RWPE1 (cell line): ENCODE measurements at places on chromosomes 7 and 10.

GRCh38 chr7:152674860-152675758 is 832 bp downstream of the XRCC2 start:
- peak; percentile 18 for DNase-seq

GRCh38 chr7:151059367-151060112 is at the start of gene SLC4A2:
Gene SLC4A2 (plus strand): TSS chr7:151059589. CDS start chr7:151061988, 2,399 bp downstream.
- peak; percentile 81 for DNase-seq

GRCh38 chr7:3370068-3370830 is 69.2 kb downstream of the SDK1 start:
- no peak for DNase-seq

GRCh38 chr7:7738622-7739021 is 20.2 kb upstream of the RPA3 start:
- no peak for DNase-seq

GRCh38 chr7:137741443-137741842 is 105.3 kb downstream of the DGKI start:
- no peak for DNase-seq

DNA sequence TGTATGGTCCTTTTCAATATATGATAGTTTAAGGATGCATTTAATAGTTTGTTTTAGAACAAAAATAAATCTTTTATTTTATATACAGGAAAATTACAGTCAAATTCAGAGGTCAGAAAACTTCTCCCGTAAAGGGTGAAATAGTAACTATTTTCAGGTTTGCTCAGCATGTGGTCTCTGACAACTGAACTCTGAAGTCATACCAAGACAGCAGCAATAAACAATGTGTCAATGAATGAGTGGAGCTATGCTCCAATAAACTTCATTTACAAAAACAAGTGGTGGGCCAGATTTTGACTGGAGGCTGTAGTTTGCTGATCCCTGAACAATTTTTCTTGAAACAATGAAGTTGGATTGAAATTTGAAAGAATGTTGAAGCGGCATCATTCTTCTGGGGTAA is 123.6 kb downstream of the ZNF248 start:
- no peak for DNase-seq

- DNase-seq: no peak
These were observed 22.9 kb downstream of the ATP6V1F start for GRCh38 chr7:128885370-128886187.

DNA sequence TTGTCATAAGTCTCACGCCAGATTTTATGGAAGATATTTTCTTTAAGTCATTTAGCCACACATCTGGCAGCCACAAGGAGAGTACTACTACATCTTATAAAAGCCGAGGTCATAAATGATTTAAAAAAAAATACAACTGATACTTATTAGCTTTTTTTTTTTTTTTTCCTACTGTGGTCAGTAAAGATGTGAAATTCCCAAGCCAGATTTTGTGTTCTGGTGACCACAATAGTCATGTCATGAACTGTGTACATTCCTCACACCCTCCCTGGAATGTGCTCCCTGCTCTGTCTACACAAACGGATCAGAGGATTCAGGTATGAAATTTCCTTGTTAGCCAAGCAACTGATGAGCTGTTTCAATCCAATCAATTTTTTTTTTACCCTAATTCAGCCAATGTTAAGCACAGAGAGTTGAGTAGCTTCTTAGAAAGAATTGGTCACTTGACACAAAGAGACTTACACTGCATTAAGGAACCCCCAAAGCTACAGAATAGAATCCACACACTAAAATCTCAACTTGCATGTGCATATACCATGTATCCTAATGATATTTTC is 54.7 kb downstream of the CHRM2 start:
- no peak for DNase-seq

GRCh38 chr7:124459101-124460055 is 306.2 kb downstream of the GPR37 start:
- DNase-seq: no peak

DNA sequence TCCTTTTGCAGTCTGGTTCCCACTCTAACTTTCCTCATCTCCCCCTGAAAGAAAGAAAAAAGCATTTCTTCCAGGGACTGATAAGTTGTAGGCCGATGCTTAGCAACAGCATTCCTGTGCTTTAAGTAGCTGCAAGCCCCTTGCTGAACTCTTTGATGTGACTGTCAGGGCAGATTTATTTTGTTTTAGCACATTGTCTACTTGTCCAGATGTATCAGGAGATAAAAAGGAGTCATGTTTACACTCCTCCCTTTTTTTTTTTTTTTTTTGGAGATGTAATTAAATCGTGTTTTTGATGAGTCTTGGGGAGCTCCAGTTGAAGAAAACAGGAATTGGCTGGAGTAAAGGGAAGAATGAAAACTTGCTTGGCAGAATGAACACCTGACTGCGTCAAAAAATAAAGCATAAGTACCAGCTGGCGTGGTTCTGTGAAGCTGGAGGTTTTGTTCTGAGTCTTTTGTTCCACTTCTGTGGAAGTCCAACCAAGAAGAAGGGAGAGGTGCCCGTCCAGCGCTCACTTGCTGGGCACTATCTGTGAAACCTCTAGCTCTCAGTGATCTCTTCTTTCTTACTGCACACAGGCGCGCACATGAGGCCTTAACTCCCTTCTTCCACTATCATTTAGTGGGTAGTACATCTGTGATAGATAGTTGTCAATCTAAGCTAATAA is 871.7 kb downstream of the LRMDA start:
- DNase-seq: no peak

- DNase-seq: no peak
These were observed 235.5 kb downstream of the SEMA3E start for GRCh38 chr7:83413424-83413823.

DNA sequence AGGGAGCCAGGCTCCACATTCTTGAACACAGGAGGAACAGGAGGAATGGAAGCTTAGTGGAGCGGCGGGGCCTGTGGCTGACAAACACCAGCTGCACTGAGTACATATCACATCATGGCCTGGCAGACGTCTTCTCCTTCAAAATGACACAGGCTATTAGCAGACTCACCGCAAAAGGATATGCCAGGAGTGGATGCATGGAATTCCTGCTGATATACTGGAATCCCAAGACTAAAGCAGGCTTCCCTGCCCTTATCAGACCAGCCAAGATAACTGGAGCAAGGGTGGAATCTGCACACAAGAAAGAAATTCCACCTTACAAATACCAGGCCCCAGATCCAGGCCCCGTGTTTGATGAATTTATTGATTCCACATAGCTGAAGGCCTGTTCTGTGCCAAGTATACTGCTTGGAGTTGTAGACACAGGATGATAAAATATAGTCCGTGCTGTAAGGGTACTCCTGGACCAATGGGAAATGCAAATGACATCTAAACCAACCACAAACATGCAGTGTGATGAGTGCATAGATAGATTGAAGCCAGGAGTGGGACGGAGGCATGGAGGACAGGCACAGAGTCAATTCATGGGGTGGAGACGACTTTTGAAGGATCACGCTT is 480.5 kb upstream of the ZMIZ1 start:
- no peak for DNase-seq

DNA sequence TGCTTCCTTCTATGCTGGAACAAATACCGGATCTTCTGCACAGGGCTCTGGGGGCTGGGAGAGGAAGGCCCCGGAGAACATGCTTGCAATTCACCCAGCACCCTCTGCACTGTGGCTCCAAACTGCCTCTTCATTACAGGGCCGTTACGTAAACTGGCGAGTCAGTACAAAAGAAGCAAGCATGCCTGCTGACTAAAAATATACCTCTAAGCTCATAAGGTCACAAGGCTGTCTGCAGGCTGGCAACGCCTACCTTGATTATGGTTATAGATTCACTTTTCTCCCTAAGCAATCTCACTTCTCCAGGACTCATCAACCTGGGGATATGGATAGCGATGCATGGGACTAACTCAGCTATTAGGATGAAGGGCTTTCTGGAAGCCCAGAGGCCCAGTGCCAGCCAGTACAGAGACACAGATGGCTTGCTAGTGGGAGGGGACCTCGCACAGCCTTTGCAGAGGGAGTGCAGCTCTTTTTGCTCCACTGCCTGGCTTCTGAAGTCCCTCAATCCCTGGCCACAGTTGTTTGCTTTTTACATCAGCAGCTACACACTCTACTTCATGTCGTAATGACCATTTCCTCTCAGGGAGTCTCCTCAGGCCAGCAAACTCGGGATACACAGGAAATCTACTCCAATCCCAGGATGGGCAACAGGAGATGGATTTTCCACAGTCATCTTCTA is 96.1 kb downstream of the SH3PXD2A start:
- DNase-seq: peak; percentile 74

- DNase-seq: no peak
These were observed 1.6 kb upstream of the CYTH3 start for GRCh38 chr7:6273917-6274630.

GRCh38 chr10:69781576-69781975 is 20.1 kb upstream of the COL13A1 start:
- DNase-seq: no peak

- no peak for DNase-seq
These were observed 190.5 kb upstream of the PPP2R2D start for GRCh38 chr10:131710142-131710861.

DNA sequence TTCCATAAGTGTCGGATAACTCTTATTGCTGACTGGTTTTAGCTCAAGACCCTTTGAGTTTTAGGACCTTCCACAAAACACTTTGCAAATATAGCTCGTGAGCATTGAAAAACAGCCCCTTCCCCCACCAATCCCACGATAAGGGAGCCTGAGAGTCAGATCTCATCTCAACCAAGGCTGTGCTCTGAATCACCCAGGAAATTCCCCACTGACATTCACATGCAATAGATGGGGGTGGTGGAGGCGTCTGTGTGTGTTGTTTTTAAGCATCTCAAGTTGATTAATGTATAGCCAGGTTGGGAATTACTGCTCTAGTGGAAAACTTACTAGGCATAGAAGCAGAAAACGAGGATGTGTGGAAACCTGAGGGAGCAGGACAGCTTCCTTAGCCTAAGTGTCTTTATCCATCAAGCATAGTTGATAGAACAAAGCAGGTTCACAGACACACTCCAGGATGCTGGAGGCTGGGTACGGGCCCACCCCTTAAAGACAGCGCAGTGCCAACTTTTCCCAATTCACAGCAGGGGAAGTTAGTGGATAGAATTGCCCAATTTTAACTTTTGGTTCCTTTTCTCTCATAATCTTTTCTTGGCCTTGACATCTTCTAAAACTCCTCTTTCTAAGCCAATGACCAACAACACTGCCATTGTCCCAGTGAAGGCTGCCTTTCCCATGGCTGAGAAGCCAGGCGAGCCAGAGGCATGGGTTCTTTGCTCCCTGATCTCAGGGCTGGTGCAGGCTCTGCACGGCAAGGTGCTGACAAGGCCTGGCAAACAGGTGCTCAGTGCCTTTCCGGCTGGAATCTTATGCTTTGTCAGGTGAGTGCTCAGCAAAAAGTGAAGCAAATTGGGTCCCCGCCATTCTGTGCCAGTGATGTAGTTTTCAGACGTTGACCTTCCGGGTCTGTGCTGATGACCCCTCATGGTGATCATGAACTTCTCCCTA is 98.5 kb upstream of the INSIG1 start:
- no peak for DNase-seq

DNA sequence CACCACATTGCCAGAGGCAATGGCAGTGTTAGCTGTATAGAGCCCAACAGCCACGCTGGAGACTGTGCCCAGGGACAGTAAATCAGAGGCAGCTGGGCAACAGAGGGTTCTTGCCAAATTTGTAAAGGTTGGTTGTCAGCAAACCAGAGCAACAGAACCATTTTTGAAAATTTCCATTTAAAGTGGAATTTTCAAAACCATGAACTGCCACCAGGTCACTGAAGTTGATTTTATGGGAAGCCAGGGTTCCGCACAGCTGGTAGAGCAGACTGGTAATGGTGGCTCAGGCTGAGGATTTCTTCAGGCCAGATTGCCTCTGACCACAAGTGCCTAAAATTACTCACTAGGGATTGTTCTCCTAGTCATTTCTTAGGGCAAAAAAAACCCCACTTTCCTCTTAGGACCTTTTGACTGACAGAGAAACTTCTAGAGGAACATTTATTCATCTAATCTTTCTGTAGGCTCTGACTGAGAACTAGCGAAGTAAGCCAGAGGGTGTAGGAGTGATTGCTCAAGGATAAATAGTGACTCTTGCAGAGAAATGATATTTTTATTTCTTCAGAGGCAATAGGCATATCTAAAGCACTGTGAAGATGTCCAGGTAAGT is 342.4 kb downstream of the BBS9 start:
- DNase-seq: no peak

DNA sequence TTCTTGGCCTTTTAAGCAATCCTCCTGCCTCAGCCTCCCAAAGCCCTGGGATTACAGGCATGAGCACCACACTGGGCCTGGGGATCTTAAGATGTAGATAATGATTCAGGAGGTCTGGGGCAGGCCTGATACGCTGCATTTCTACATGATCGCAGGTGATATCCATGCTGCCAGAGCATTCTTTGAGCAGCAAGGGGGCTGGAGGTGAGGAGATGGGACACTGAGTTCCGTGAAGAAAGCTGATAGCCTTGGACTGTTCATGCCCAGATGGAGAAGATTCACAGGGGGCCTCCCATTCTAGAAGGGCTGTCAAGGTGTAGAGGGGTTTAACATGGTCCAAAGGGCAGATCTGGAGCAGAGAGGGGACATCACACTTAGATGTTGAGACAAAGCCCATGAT is 480.3 kb downstream of the RPS24 start:
- DNase-seq: no peak

- no peak for DNase-seq
These were observed 472.4 kb downstream of the TFEC start for GRCh38 chr7:115558161-115558560.

DNA sequence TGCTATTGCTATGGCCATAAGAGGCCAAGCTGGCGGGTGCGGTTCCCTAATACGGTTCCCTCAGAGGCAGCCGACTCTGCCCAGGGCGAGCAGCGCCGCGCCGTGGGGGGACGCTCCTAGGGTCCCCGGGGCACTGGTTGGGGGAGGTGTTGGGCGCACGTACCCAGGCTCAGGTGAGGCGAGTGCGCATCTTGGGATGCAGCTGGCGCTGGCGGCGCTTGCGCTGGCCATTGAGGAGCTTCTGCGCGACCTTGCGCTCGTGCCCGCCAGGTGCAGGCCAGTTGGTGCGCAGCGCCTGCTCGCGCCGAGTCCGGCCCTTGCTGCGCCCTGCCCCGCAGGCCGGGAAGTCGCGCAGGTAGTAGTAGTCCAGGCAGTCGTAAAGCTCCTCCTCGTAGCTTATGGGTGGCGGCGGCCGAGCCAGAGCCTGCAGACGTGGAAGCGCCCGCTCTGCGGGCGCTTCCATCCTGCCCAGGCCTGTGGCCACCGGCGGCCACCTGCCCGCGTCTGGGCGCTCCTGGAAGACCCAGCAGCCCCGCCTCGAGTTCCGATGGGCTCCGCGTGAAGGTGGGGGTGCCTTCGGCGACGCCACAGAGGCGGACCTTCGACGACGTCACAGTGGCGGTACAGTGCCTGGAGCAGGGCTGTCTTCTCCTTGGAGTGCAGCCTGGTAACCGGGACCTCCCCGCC is at the start of gene NUPR2:
Gene NUPR2, minus strand, starts transcription at position 566 of the 687 bp plus-strand sequence. Its CDS starts 103 bp downstream, at position 463.
- DNase-seq: no peak

- DNase-seq: no peak
These were observed 123.0 kb downstream of the CDK14 start for GRCh38 chr7:90719155-90719554.

- peak; percentile 89 for DNase-seq
These were observed at the start of gene XPNPEP1 for GRCh38 chr10:109922976-109923921. Gene XPNPEP1 (minus strand): TSS chr10:109923511. CDS start chr10:109923433, 78 bp downstream.
